ENCODE measurements at places on chromosomes 2 and 18. TPM values are rescaled to one million over a fixed set of nuclear protein-coding genes. Genes with fewer than 3 reads are reported as not detected.

CXCR4 gene
- 24.8 TPM for polyA plus RNA-seq

DNA sequence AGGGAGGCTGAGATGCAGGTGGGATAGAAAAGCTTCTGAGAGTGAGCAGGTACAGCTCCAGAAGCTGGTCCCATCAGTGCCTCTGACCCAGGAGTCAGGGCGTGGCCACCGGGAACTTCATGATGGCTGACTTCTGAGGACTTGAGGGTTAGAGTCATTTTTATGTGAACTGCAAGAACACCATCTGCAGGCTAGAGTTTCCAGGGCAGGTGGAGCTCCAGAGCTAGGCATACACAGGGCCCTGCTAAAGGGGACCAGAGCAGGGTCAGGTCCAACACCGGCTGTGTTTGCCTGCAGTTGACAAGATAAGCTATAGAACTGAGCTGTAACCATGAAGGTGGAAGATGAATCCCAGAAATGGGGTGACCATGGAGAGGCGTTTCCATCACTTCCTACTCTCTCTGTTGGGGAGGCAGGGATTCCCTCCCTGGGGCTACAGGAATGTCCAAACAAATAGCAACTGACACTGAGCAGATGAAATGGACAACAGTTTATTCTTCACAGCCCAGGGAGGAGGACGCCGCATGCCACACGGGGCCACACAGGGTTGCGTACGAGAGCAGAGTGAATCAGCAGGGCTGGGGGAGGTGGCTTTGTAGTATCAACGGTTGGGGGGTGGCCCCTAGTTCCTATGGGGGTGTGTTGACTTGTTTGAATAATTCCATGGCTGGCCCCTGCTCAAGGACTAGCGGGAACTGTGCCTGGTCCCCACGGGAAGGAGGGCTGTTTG lies 77.6 kb upstream of the ZNF516 start:
- peak; percentile 25 for DNase-seq

GRCh38 chr2:120798567-120799247 lies 63.0 kb downstream of the GLI2 start:
- DNase-seq = no peak

DNA sequence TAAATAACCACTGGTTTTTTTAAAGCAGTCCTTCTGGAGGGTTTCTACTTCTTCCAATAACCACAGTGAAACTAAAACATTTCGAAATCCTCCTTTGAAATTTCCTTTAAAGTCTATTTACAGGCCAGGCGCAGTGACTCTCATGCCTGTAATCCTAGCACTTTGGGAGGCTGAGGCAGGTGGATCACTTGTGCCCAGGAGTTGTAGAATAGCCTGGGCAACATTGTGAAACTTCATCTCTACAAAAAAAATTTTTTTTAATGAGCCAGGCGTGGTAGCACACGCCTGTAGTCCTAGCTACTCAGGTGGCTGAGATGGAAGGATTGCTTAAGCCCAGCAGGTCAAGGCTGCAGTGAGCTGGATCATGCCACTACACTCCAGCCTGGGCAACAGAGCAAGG lies 15.2 kb downstream of the KIDINS220 start:
- no peak for DNase-seq

- peak; percentile 25 for DNase-seq
Measured at GRCh38 chr2:167212014-167212648, 323.9 kb downstream of the XIRP2 start.
